ENCODE measurements at places on chromosomes 1 and 21.

GRCh38 chr1:82485591-82486369, 685.0 kb downstream of the ADGRL2 start:
- no peak for DNase-seq

DNA sequence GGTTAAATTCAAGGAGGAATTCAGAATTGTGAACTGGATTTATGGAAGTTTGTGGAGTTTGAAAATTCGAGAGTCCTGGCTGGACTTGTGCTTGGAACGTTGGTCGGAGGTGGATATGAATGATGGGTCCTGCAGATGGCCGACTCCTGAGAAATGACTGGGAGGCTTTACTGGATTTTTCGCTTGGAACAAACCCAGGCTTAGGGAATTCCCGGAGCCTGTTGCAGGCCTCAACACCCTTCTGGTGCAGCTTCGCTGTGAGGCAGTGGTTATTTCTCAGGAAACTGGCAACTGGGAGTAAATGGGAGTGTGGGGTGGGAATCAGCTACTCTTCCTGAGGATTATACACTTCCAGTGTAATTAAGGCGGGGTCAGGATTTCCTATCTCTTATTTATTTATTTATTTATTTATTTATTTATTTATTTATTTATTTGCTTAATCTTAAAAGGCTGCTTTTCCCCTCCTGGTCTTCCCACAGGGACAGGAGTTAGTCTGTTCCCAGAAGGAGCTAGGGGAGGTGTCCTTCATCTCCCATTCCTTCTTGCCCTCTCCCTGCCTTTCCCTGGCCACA, 21.1 kb downstream of the MAPKAPK2 start:
- no peak for DNase-seq

DNA sequence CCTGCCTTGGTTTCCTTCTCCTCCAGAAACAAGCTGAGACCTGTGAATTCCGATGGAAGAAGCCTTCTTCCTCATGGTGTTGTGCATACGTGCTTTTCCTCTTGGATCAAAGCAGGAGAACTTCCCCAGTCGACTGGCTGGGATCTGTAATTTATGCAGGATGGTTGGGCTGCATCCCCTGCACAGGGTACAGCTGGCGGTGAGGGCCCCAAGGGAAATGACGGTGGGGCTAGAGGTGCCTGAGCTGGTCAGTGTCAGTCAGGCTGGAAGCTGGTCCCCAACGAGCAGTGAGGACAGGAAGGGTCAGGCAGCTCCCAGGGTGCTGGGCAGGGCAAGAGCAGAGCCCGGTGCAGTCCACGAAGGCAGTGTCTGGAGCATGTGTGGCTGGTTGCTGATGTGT, 106.7 kb downstream of the CNIH3 start:
- DNase-seq = no peak

DNA sequence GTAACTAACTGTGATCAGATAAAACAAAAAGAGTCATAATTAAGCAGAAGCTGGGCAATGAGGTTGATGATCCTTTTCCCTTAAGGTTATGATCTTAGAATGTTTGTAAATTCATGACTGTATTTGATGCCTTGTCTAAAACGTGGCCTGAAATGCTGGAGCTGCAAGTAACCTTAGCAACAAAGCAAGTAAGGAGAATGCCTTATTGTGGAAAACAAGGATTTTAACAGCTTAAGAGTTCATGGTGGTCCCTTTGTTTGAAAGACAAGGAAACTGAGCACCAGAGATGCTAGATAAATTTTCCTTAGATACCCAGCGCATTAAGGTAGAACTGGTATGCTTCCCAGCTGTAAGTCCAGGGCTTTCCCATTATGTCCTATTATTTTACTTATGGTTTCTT, 25.7 kb upstream of the XPR1 start:
- no peak for DNase-seq

GRCh38 chr1:14627608-14628489, 29.4 kb downstream of the KAZN start:
- DNase-seq = peak; percentile 30

GRCh38 chr1:54842206-54842915, 41.2 kb upstream of the TTC22 start:
- no peak for DNase-seq

- no peak for DNase-seq
These were observed 9.9 kb upstream of the MAPKAPK2 start for GRCh38 chr1:206674745-206675175.

DNA sequence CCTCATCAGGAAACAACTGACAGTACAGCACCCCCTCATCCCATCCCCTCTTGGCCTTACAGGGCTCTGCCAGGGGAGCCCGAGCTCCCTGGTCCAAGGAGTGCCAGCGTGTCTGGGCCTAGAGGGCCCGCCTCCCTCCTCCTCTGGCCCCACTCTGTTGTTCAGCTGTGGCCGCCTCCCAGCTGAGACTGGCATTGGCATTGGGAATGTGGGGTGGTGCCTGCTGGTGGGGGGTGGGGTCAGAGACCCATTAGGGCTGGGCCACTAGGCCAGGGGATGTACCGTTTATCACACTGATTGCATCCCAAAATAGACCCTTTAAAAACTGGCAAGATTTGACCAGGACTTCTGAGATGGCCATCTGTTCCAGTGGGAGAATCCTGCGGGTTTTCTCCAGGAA, 1.4 kb downstream of the LDLRAP1 start:
- no peak for DNase-seq
